ENCODE measurements at places on chromosomes 5 and 9. TPM values are rescaled to one million over a fixed set of nuclear protein-coding genes. Genes with fewer than 3 reads are reported as not detected.

The POLR3G gene
- 5.5 TPM for total RNA-seq

The PCDHB5 gene
- 52.8 TPM for total RNA-seq

The THG1L gene
- 14.8 TPM for total RNA-seq

The DNM1 gene
- total RNA-seq = 20.6 TPM

The PCDHGA3 gene
- not detected for total RNA-seq

The MZB1 gene
- not detected for total RNA-seq

The TMEM252 gene
- total RNA-seq = not detected

The NSD1 gene
- 39.9 TPM for total RNA-seq

The OR1J2 gene
- not detected for total RNA-seq

The RPL35 gene
- 2,941 TPM for total RNA-seq

The KIF4B gene
- 0.02 TPM for total RNA-seq

Measured in A172 (cell line).